Activated T-helper 1 cell treated with anti-CD3 and anti-CD28 coated beads, Interleukin-12 subunit alpha, Interleukin-12 subunit beta, Interleukin-2, Interleukin-4 antibody, amounts not matched to agents 30 ng/mL and 10 ng/mL and 1 ng/mL, durations not matched to agents 14 hours and 24 hours and 36 hours (primary cell): ENCODE measurements at places on chromosomes 3 and 15. TPM values are rescaled to one million over a fixed set of nuclear protein-coding genes. Genes with fewer than 3 reads are reported as not detected.
A peak's percentile ranks its signal among the peaks of the same experiment; 100 is the strongest.

The DET1 gene
- 1.4 and 1.9 TPM in 2 replicates for total RNA-seq

DNA sequence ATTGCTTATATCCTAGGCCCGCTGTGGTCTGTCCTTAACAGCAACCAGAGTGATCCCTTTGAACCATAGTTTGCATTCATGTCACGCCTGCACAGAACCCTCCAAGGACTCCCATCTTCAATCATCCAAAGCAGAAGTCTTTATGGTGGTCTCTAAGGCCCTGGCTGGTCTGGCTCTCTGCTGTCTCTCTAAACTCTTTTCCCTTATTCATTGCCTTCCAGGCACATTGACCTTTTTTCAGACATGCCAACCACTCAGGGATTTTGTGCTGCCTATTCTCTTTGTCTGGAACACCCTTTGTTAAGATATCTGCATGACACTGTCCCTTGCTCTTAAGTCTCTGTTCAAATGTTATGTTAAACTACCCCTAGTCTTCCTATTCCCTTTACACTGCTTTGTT, 21.9 kb upstream of the ZBTB47 start:
- H3K4me3 ChIP-seq, result no peak overlapping the region
- peaks cover 41% of the 10 kb centered on the region for H3K36me3 ChIP-seq
- peaks cover 25% of the 10 kb centered on the region for H3K4me1 ChIP-seq
- no peak for DNase-seq

The POPDC2 gene
- total RNA-seq, result 1.0 and 1.2 TPM in 2 replicates

DNA sequence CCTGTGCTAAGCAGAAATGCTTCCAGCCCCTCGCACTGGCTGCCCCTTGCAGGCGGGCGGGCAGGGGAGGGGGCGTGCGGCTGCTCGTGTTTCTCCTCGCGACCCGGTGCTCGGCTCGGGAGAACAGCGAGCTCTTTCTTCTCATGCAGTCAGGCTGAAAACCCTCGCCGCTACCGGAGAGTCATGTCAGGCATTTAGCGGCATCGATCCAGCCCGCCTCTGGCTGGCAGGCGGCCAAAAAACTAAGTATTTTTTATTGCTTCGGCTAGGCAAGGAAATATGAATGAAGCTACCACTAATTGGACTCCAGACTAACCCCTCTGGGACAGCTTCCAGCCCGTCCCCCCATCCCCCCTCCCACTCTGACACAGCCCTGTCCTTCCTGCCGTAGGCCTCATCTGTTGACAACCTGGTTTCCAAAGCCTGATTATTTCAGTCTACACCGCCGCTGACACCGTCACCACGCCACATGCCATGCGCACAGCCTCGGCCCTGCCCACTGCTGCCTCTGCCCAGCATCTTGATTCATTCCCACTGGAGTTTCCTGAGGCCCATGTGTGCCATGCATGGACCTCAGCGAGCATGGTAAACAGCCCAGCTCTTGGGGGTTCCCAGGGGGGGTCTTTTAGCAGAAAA, 35.3 kb downstream of the TLE3 start:
- H3K27me3 ChIP-seq, result no peaks in the 10 kb centered on the region
- H3K27ac ChIP-seq, result no peak overlapping the region
- H3K4me3 ChIP-seq, result no peak overlapping the region
- H3K4me1 ChIP-seq, result no peaks in the 10 kb centered on the region
- DNase-seq, result no peak

The GPR62 gene
- total RNA-seq, result not detected in 2 replicates

DNA sequence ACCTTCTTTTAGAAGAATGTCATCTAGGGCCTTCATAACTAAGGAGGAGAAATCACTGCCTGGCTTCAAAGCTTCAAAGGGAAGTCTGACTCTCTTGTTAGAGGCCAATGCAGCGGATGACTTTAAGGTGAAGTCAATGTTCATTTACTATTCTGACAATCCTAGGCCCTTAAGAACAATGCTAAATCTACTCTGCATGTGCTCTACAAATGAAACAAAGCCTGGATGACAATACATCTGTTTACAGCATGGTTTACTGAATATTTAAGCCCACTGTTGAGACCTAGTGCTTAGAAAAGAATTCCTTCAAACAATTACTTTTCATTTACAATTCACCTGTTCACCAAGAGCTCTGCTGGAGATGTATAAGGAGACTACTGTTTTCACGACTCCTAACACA, 160.4 kb upstream of the EPHA3 start:
- no peaks in the 10 kb centered on the region for H3K4me1 ChIP-seq
- H3K36me3 ChIP-seq, result no peaks in the 10 kb centered on the region
- DNase-seq, result no peak
- no peak overlapping the region for H3K27ac ChIP-seq
- H3K27me3 ChIP-seq, result no peaks in the 10 kb centered on the region

GRCh38 chr3:186938716-186939115, 8.4 kb downstream of the ST6GAL1 start:
- no peak overlapping the region for H3K27ac ChIP-seq
- peaks cover 52% of the 10 kb centered on the region for H3K4me1 ChIP-seq
- H3K27me3 ChIP-seq, result no peaks in the 10 kb centered on the region
- peaks cover 49% of the 10 kb centered on the region for H3K36me3 ChIP-seq
- no peak overlapping the region for H3K4me3 ChIP-seq
- no peak for DNase-seq

DNA sequence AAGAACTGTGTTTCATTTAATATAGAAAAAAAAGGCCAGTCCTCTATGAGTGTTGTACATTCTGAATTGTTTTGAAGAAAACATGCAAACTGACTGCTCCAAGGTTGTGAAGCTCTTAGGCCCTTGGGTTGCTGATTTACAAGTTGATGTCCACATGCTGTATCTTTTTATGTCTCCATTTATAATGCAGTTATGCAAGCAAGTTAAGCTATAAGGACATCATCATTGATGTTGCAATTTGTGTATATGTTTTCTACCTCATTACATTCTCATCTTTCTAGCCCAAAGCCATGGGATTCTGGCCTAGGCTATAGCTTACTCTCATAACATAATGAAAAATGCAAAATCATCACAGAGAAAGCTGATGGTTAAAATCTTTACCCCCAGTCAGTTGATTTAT, 245.7 kb upstream of the AGTR1 start:
- no peaks in the 10 kb centered on the region for H3K4me1 ChIP-seq
- no peak for DNase-seq
- H3K27ac ChIP-seq, result no peak overlapping the region

The ZNF860 gene
- total RNA-seq, result 0.34 and 0.81 TPM in 2 replicates

DNA sequence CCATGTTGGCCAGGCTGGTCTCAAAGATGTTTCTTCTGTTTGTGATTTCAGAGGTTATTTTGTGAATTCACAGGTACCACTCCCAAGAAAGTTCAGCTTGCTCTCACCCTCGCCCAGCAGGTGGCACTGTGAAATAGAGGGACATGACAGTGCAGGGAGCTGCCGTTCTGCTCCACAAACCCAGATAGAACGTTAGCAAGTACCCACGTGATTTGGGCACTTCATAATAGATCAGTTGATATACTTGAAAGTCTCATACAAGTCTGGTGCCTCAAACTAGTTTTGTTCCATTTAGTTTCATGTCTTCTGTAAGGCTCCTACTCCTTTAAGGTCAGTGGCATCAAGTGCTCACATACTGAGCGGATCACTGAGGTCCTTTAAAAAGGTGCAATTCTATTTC, 45.5 kb downstream of the FILIP1L start:
- H3K27ac ChIP-seq, result no peak overlapping the region
- peaks cover 11% of the 10 kb centered on the region for H3K36me3 ChIP-seq
- DNase-seq, result peak; percentile 73
- H3K27me3 ChIP-seq, result no peaks in the 10 kb centered on the region

DNA sequence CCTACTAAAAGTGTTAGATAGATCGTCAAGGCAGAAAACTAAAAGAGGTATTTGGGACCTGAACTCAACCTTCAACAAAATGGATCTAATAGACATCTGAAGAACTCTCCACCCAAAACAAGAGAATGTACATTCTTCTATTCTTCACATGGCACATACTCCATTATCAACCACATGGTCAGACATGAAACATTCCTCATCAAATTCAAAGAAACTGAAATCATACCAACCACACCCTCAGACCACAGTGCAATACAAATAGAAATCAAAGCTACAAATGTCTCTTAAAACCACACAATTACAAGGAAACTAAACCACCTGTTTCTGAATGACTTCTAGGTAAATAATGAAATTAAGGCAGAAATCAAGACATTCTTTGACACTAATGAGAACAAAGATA, 984.1 kb upstream of the GBE1 start:
- no peak overlapping the region for H3K4me3 ChIP-seq
- H3K27ac ChIP-seq, result no peak overlapping the region
- DNase-seq, result no peak
- no peaks in the 10 kb centered on the region for H3K36me3 ChIP-seq

The BOC gene
- total RNA-seq, result 2.1 and 3.3 TPM in 2 replicates

GRCh38 chr15:63503739-63504246, 600 bp upstream of the USP3 start:
- no peaks in the 10 kb centered on the region for H3K27me3 ChIP-seq
- H3K4me1 ChIP-seq, result peaks cover 77% of the 10 kb centered on the region
- H3K4me3 ChIP-seq, result peak overlapping the region; percentile 78
- H3K36me3 ChIP-seq, result peaks cover 6% of the 10 kb centered on the region

DNA sequence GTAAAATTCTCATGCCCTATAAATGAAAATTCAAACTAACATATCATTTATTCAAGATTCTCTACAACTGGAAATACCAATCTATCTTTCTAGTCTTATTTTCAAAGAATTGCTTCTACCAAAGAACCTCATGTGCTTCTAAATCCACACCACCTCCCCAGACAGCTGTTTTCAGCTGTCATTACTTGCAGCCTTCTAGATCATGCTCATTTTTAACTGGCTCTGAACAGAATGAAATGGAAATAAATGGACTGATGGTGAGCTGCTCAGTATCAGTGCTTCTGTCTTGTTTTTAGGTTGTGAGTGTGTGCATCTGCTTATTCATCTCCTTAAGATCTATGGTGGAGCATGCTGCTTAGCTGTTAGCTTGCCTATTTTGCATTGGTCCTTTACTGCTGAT, 29.4 kb downstream of the GOLGB1 start:
- H3K27ac ChIP-seq, result no peak overlapping the region
- DNase-seq, result no peak
- H3K27me3 ChIP-seq, result no peaks in the 10 kb centered on the region
- peaks cover 58% of the 10 kb centered on the region for H3K36me3 ChIP-seq
- no peak overlapping the region for H3K4me3 ChIP-seq

DNA sequence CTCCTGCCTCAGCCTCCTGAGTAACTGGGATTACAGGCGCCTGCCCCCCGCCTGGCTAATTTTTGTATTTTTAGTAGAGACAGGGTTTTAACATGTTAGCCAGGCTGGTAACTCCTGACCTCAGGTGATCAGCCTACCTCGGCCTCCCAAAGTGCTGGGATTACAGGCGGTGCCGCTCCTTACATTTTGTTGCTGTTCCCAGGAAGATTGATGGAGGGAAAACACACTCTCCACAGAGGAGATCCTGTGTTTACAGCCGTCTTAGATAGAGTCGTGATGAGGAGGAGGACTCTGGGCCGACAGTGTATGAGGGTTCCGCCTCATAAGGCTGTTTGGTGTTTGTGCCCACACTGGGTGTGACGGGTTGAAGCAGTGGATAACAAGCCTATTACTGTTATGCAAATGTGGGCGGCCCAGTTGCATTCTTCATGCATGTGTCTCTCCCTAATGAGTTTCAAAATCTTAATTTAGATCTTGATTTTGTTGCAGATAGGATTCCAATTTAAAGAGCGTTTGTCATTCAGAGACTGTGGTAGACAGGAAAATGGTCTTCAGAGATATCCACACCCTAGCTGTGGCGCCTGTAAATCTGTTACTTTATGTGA, 60.0 kb downstream of the APBA2 start:
- H3K4me3 ChIP-seq, result no peak overlapping the region
- peaks cover 15% of the 10 kb centered on the region for H3K4me1 ChIP-seq
- H3K27me3 ChIP-seq, result peaks cover 2% of the 10 kb centered on the region
- no peak overlapping the region for H3K27ac ChIP-seq
- no peak for DNase-seq
- no peaks in the 10 kb centered on the region for H3K36me3 ChIP-seq

- no peak overlapping the region for H3K27ac ChIP-seq
- H3K36me3 ChIP-seq, result peaks cover 18% of the 10 kb centered on the region
Observed at GRCh38 chr15:89113296-89114024, 25.2 kb downstream of the ABHD2 start.

DNA sequence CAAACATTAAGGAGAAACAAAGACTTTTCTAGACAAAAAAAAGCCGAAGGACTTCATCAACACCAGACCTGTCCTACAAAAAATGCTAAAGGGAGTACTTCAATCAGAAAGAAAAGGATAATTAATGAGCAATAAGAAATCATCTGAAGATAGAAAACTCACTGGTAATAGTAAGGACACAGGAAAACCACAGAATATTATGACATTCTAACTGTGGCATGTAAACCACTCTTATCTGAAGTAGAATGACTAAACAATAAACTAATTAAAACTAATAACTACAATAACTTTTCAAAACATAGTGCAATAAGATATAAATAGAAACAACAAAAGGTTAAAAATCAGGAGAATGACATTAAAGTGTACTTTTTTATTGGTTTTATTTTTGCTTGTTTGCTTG, 584.5 kb upstream of the CCDC54 start:
- no peaks in the 10 kb centered on the region for H3K36me3 ChIP-seq
- no peak overlapping the region for H3K4me3 ChIP-seq
- no peak overlapping the region for H3K27ac ChIP-seq
- DNase-seq, result no peak
- H3K27me3 ChIP-seq, result peaks cover 4% of the 10 kb centered on the region

The MON1A gene
- 15.5 and 17.3 TPM in 2 replicates for total RNA-seq

DNA sequence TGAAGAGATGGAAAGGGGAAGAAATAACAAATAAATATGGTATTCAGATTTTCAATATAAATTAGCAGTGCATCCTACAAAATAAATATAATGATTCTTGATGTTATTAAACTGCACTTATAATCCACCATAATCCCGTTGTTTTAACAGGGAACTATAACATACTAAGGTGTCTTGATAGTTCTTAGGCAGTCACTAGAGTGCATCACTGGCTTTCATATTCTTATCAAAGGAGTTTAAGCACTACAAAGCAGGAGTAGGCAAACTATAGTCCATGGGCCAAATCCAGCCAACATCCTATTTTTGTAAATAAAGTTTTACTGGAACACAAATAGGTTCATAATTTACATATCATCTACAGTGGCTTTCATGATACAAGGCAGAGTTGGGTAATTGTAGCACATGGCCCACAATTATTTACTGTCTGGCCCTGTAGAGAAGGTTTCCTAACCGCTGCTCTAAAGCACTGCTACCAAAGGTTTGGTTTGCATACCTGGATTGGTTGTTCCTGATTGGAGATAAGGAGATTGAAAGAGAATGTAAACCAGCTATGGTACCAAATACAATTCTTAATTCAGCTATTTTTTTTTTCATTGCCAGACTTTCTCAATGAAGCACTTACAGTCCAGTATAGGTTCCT, 104.3 kb downstream of the ZNF280D start:
- no peak for DNase-seq
- no peaks in the 10 kb centered on the region for H3K27me3 ChIP-seq
- H3K4me3 ChIP-seq, result no peak overlapping the region
- H3K36me3 ChIP-seq, result peaks cover 8% of the 10 kb centered on the region
